ENCODE measurements at places on chromosomes 1 and 21.

DNA sequence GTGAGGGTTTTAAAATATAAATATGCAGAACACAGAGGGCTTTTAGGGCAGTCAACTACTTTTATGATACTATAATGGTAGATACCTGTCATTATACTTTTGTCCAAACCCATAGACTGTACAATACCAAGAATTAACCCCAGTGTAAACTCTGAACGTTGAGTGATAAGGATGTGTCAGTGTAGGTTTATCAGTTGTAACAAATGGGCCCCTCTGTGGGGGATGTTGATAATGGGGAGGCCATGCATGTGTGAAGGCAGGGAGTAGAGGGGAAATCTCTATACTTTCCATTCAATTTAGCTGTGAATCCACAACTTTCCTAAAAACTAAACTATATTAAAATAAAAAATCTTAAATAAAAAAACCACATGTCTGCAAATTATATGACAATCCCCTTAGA lies 193.5 kb upstream of the CAMK1G start:
- no peak for DNase-seq

GRCh38 chr1:227544067-227545050 lies 19.0 kb upstream of the ZNF678 start:
- DNase-seq: no peak

DNA sequence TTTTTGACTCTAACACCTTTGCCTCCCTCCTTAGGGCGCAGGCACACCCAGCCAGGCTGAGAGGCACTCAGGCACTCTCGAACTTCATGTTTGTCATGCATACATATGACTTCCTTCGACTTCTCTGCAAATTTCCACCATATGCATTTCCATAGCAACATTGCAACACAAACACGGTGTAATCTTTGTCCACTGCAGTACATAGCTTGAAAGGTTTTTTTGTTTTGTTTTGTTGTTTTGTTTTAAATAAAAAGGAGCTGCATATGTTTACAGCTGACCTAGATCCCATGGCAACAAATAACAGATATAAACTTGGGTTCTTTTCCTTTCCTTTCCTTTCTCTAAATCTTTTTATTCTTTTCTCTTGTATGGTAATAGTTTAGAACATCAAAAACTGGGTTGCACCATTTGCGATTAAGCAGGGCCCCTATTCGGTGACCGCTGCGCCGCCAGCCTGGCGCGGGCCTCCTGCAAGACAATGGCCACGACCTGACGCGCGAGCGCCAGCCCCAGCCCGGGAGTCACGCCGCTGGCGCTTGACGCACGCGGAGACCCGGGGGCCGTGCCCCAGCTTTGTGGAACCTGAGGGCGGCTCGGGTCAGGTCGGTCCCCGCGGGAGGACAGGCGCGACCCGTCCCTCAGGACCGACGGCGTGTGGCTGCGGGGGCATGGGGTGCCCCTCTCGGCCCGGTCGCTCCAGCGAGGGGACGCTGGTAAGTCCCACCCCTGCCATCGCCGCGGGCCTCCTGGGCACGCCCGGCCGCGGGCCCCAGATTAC lies 35.2 kb downstream of the CCN1 start:
- no peak for DNase-seq

- DNase-seq: no peak
Measured at GRCh38 chr1:64469116-64469976, 583 bp upstream of the CACHD1 start.

GRCh38 chr1:113517983-113518382 lies 127.7 kb downstream of the MAGI3 start:
- no peak for DNase-seq

DNA sequence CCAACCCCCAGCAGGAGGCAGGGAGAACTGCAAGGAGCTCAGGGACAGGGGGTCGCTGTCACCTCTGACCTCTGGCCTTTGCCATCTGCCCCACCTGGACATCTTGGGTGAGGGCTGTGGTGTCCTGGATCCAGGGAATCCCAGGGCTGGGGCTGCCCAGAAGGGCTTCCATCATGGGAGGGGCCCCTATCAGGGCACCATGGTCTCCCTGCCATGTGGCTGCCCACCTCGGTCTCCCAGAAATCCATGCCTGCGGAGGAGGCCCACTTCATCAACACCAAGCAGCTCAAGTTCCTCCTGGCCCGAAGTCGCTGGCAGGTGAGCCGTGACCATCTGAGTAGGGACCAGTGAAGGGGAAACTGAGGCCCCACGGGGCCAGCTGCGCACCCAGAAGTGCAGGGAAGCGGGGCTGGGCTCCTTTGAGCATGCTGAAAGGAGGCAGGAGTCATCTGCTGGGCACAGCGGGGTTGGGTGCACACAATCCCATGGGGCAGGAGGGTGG lies 36.1 kb downstream of the TRIM11 start:
- no peak for DNase-seq
